ENCODE measurements at places on chromosomes 12 and 14.

GRCh38 chr12:124518051-124518932 lies 49.1 kb downstream of the NCOR2 start:
- DNase-seq = no peak

- no peak for DNase-seq
These were observed 2.7 kb downstream of the KMT2D start for GRCh38 chr12:49057888-49058287.

GRCh38 chr12:65597527-65597926 lies 226.8 kb upstream of the HMGA2 start:
- DNase-seq = no peak

GRCh38 chr12:71333418-71333817 lies 106.2 kb upstream of the LGR5 start:
- DNase-seq = no peak

DNA sequence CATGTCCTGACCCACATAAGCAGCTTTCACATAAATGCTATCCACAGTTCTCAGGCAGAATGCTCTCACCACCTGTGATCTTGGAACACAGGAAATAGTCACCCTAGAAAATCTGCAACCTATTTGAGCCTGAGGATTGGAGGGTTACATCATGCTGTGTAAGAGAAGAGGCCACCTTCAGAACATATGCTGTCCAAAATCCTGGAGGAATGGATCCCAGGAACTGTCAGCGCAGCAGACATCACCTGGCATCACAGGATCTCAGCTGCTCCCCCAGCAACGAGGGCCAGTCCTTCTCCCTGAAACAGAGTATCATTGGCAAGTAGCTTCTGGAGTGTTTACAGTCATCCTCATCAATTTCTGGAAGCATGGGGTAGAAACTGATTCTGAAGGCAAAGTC lies 63.2 kb upstream of the LTA4H start:
- no peak for DNase-seq

DNA sequence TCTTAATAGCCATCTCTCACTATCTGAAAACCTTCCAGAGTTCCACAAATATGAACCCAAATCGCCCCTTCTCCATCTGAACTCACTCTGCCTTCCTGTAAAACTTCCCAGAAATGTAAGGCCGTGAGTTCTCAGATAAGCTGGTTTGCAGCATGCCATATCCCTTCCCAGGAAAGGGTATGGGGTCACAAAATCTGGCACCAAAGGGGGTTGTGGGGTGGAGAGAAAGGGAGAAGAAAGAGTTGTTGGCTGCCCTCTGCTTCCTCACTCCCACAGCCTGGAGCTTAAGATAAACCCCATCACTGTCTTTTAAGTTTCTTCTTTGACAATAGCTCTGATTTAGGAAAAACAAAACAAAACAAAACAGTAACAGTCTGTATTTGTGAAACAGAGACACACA lies 10.7 kb downstream of the TMTC1 start:
- DNase-seq = no peak

GRCh38 chr14:20723488-20723887 lies 22.2 kb upstream of the EDDM3A start:
- DNase-seq = peak; percentile 6

- DNase-seq = no peak
These were observed 34.8 kb upstream of the CD9 start for GRCh38 chr12:6165395-6165794.
